ENCODE measurements at places on chromosomes 2 and 18. TPM values are rescaled to one million over a fixed set of nuclear protein-coding genes. Genes with fewer than 3 reads are reported as not detected.

The TMEM163 gene
- total RNA-seq, result 2.5 TPM

The ATOH8 gene
- 207 TPM for total RNA-seq

The TUBA4B gene
- not detected for total RNA-seq

The IMPACT gene
- 28.7 TPM for total RNA-seq

The ABCG8 gene
- not detected for total RNA-seq

The DDX1 gene
- 61.3 TPM for total RNA-seq

The ARHGAP15 gene
- 11.0 TPM for total RNA-seq

The TRAF3IP1 gene
- 19.4 TPM for total RNA-seq

The ADD2 gene
- total RNA-seq, result 1.6 TPM

The CD8A gene
- 4.4 TPM for total RNA-seq

The C1QL2 gene
- not detected for total RNA-seq

The REG3G gene
- not detected for total RNA-seq

The PTH2R gene
- total RNA-seq, result not detected

The EVA1A gene
- not detected for total RNA-seq

The IFT172 gene
- total RNA-seq, result 33.0 TPM

The DQX1 gene
- not detected for total RNA-seq

The POTEI gene
- not detected for total RNA-seq

The FBXO48 gene
- 0.41 TPM for total RNA-seq

The TMEM169 gene
- not detected for total RNA-seq
